H7 (cell line): ENCODE measurements at places on chromosomes 6 and 20. TPM values are rescaled to one million over a fixed set of nuclear protein-coding genes. Genes with fewer than 3 reads are reported as not detected.

The GHRH gene
- total RNA-seq = not detected in 2 replicates

The VSX1 gene
- total RNA-seq = not detected in 2 replicates

The TEAD3 gene
- total RNA-seq = 17.6 and 18.0 TPM in 2 replicates

The KCNB1 gene
- total RNA-seq = 0.41 and 0.48 TPM in 2 replicates

The LHFPL5 gene
- total RNA-seq = not detected in 2 replicates

The SNAI1 gene
- 9.4 and 13.3 TPM in 2 replicates for total RNA-seq

The KIAA0408 gene
- total RNA-seq = 0.55 and 2.3 TPM in 2 replicates

- no peak for DNase-seq
Observed at GRCh38 chr20:57774111-57774880, 64.5 kb upstream of the PMEPA1 start.

- DNase-seq = no peak
Observed at GRCh38 chr6:136226674-136227377, 23.3 kb downstream of the MTFR2 start.

GRCh38 chr6:46376562-46377061, 114.6 kb downstream of the RCAN2 start:
- no peak for DNase-seq

- no peak for DNase-seq
Observed at GRCh38 chr6:34423254-34423653, 2.6 kb downstream of the RPS10 start.

DNA sequence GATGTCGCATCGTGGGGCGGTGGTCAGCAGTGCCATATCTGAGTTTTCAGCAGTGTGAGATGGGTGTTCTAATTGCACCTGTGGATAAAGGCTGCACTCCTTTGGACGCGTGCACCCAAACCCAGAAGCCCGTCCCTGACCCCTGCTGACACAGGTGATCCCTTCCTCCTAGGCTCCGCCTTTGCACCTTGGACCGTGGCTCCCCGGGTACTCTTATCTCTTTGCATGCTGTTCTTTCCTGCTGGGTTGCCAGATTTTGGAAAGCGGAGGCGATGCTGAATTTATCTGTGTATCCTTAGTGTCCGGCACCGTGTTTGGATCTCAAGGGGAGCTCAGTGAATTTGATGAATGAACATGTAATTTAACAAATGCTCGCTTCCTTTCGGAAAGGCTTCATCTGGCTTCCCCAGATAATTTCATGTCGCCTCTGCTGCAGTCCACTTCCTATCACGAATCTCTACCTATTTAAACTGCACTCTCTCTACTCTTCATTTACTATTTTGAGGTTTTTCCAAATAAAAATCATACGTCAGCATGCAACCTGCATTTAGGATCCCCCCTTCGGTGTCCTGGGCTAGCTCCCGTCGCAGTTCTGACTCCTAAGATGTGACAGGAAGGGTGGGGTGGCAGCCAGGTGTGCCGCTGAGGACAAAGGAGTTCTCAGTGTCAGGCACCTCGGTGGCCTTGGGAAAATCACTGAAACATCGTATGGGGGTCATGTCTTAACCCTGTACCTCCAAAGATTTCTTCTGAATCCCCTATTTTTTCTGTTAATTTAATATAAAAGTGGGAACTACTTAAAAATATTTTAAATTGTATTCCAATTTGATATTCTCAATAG, 753 bp upstream of the PERP start:
- peak; percentile 56 for DNase-seq

- DNase-seq = no peak
Observed at GRCh38 chr20:57156011-57156729, 110.3 kb downstream of the BMP7 start.

- no peak for DNase-seq
Observed at GRCh38 chr6:44500074-44500473, 112.6 kb downstream of the CDC5L start.

DNA sequence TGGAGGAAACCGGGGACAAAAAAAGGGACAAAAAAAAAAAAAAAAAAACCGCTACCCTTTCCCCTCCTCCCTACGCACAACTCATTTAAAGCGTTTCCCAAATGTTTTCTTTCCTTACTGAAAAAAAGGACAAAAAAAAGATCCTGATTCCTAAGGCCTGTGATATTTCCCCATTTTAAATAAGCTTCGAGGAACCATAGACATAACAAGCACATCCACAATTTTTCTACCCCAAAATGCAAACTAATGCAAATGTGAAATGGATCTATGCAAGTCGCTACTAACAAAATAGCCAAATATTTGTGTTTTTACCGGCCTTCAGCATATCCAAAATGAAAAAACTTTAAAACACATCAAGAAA, 1.4 kb upstream of the ZNF217 start:
- DNase-seq = no peak

GRCh38 chr6:170056278-170056711, 234.6 kb downstream of the DLL1 start:
- no peak for DNase-seq
